ENCODE measurements at places on chromosomes 2 and 18.

- no peak for DNase-seq
Observed at GRCh38 chr2:2775018-2775417, 443.9 kb upstream of the MYT1L start.

DNA sequence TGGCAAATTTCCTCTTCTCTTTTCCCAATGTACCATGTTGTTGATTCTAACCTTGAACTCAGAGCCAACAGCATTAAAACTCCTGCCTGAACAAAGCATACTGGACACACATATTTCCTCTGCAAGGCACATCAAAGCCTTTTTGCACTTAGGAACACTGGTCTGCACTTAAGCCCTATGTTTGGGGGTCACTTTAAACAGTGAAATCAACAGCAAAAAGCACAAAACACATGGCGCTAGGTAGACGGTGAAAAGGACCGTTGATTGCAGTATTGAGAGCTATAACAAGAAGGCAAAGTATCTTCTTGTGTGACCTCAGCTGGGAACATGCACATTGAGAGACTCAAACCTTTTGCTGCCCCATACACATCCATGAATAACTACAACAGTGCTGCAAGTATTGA lies 83.9 kb upstream of the SH3BP4 start:
- DNase-seq = no peak

DNA sequence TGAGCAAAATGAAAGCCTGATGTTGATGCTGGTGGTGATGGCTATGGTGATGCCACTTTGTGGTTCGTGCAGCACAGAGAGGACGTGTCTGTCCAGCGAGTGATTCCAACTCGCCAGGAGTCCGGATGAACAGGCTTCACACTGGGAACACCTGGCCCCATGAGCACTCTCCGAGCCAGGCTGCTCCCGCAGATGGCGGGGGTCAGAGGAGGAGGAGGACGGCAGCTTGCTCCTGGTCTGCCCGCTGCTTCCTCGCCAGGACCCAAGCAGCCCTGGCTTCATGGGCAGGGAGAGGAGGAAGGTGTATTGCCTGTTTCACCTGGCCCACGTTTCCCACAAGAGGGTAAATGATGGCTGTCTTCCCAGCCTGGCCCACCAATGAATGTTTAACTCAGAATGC lies 121.6 kb downstream of the MTCL1 start:
- DNase-seq = no peak

DNA sequence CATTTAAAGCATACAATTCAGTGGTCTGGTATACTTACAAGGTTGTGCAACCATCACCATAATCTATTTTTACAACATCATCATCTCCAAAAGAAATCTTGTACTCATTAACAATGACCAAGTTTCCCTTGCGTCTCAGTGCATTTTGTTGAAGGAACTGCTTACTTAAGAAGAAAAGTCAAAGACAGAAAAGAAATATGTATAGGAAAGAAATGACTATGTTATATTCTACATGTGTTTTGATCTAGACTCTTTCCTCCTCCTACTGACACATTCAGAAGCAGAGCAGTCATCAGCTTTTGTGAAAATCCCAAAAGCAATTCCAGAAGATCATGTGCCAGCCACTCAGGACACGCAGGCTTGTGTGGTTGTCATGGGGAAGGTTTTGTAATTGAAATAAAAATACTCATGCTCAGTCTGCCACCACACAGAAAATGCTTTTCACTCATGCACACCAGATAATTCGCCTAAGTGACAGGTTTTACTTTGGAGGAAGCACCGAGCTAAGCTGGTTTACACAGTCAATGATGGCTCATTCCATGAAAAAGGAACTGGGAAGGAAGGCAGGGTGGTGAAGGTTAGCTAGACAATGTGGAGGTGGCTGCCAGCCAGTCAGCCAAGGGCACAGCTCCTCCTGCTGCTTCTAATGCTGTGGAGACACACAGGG lies 158.5 kb upstream of the REV1 start:
- DNase-seq = peak; percentile 71

DNA sequence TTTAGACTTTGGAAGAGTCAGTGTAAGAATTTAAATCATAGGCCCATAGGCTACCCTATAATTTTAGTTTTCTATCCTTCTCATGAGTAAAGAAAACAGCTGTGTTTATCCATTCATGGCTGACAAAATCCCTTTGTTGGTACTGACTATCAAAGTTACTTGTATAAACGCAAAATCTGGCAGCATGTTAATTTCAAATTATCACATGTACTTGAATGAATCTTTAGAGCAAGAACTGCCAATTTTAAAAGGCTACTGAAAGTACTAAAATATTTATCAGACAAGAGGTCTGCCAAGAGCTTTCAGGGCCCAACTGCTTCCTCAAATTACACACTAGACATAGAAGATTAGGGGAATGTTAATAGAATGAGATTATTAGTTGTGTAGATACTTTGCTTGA lies 66.6 kb downstream of the MYL12B start:
- peak; percentile 35 for DNase-seq

DNA sequence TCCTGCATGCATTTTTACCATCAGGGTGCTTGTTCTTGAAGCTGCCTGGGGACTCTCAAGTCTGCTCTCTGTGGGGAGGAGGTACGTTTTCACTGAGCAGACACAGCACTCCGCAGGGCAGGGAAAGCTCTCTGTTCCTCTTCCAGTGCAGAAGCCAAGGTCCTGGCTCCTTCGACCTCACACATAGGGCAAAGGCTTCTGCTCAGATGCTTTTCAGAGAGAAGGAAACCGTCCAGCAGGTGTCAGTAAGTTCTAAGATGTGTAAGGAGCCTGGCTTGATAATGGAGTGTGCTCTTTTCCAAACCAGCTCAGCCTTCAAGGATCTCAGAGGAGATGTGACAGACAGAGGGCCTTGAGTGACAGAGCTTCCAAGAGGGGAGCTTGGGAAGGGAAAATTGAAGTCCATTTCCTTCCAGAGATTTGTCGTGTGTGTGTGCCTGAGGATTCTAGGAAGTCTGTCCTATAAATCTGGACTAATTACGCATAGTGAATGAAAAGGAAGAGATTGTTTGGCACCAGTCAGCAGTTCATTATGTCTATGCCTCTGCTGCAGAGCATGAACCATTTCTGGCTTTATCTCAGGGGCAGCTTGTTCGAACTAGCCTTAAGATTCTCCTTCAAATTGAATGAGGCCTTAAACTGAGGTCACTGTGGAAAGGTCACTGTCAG lies 67.3 kb upstream of the UPP2 start:
- DNase-seq = peak; percentile 62

DNA sequence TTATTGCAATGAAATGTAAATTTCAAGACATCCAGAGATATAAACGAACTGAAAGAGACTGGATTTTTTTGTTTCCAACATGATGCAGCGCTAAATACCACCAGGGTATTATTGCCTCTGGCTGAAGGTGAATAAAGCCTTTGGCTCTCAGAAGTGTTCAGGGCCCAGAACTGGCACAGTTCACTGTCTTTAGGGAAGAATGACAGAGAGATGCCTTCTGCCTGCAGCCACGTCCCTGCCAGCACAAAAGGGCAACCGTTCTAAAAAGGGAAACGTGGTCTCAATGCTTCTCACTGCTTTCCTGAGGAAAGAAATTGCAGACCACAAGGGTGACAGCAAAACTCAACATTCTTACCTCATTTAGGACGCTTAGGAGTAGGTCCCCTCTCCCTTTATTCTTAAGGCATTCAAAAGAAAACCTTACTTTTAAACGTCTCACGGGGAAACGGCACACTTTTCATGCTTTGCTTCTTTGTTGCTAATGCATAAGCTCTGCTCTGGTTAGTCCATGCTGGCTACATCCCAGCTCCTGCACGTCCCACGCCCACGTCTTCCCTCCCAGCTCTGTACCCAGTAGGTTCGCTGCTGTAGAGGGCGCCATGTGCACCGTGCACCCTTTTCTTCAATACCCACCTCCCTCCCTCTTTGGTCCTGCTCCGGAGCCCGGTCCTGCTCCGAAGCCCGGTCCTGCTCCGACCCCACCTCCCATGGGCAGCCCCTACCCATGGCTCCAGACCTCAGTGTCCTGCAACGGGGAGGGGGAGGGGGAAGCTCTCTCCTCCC lies 171.0 kb downstream of the HRH4 start:
- no peak for DNase-seq

DNA sequence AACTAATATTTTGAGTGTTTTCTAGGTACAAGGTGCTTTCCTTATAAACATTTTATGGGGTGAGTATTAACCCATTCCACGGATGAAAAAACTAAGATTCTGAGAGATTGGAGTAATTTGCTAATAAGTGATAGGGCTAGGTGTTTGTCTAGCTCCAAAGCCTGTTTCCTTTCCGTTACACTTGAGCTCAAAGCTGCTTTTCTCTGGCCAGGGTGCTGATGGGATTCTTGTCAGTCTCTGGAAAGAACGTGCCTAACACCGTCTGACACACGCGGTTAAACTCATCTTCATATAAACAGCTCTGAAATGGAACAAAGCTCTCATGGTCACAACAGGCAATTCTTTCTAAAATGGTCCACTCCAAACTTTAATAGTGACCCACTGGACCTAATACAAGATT lies 2.0 kb upstream of the ANKRD29 start:
- no peak for DNase-seq

GRCh38 chr18:42564761-42565160 lies 550.7 kb downstream of the RIT2 start:
- peak; percentile 44 for DNase-seq

GRCh38 chr18:23617412-23618014 lies 31.2 kb upstream of the NPC1 start:
- DNase-seq = no peak

DNA sequence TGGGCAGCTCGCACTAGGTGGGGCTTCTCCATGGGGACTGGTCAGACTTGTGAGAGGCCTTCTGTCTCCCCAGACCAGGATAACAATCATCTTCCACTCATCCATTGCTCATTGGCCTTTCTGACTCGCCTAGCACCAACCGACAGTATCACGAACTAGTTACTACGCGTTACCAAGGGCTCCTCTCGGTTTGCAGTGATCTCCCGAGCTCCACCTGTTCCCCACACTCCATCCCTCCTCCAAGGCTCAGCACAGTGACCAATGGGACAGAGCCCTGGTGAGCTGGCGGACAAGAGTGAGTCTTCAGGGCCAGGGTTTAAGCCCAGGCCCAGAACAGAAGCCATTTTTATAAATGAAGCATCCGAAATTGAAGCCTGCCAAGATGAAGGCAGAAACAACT lies 42.8 kb upstream of the SMAD7 start:
- DNase-seq = no peak

GRCh38 chr2:6493266-6493665 lies 372.4 kb downstream of the CMPK2 start:
- no peak for DNase-seq

DNA sequence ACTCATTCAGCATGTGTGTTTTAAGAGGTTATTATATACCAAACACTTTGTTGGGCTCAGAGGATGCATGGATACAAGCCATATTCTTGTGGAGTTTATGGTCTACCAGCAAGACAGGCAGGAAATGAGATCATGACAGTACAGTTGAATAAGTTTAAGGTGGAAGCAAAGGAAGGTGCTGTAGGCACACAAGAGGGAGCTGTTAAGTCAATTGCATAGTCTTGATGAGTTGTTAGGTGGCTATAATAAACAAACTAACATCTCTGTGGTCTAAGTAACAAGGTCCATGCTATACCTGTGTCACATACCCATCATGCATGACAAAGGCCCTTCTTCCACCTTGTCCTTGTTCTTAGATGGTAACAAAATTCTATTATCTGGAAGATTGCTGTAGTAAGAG lies 538.3 kb downstream of the CNTNAP5 start:
- DNase-seq = no peak

- no peak for DNase-seq
Observed at GRCh38 chr2:33426666-33427231, 49.7 kb upstream of the RASGRP3 start.

DNA sequence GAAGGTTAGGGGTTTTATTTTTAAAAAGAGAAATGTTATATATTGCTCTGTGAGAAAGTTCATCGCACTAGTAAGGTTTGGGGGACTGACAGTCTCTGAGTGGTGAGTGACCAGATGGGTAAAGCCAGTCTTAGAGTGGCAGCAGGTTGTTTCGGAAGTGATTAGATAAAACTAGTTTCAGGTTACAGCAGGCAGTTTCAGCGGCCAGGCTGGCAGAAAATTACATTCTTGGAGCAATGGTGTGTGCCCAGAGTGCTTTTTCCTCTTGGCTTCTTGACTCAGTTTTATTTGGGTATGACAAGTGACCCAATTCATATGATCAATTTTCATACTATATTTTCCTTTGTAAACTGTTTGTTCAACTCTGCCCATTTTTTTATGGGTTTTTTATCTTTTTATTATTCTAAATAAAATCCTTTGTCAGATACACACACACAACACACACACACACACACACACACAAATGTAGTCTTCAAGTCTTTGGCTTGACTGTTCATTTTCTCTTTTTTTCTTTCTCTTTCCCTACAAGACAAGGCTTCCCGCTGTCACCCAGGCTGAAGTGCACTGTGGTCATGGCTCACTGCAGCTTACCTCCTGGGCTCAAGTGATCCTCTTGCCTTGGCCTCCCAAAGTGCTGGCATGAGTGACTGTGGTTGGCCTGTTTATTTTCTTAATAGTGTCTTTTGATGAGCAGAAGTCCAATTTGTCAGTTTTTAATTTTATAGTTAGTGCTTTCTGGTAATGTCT lies 30.9 kb downstream of the RALBP1 start:
- no peak for DNase-seq

DNA sequence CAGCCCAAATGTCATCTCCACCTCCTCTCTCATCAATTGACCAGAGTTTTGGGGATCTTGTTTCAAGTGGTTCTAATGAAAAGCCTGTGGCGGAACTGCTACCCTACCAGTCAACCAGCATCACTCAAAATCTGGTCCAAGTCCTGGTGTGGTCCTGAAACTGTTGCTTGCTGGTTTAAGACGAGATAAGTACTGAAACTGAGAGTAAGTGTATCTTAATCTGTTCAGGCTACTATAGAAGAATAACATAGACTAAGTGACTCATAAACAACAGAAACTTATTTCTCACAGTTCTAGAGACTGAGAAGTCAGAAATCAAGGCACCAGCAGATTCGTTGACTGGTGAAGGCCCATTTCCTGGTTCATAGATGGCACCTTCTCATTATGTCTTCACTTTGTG lies 879 bp upstream of the GALNT5 start:
- no peak for DNase-seq

DNA sequence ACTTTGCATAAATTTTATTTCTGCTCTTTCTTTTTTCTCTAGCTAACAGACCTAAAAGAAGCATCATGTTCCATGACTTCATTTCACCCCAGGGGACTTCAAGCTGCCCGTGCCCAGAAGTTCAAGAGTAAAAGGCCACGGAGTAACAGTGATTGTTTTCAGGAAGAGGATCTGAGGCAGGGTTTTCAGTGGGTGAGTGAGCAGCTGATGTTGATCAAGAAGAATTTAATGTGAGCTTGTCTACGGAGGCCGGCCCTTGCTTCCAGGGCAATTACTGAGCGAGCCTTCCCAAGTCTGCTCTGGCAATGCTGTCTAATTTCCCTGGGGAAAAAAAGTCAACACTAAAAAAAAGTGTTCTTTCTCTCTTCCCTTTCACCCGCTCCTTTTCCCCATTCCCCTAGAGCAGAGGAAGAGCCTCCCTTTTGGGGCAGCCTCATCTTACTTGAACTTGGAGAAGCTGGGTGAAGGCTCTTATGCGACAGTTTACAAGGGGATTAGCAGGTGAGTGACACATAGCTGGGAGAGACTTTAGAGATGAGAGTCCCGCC lies 1.2 kb downstream of the CDK15 start:
- DNase-seq = peak; percentile 67

- DNase-seq = no peak
Observed at GRCh38 chr2:177036747-177037146, 175.8 kb upstream of the HNRNPA3 start.

- no peak for DNase-seq
Observed at GRCh38 chr2:161102770-161103450, 57.3 kb upstream of the TANK start.

GRCh38 chr18:30302181-30302580 lies 740.4 kb downstream of the DSC3 start:
- no peak for DNase-seq

Data from foreskin melanocyte (primary cell).